ENCODE measurements at places on chromosomes 1 and 21.

DNA sequence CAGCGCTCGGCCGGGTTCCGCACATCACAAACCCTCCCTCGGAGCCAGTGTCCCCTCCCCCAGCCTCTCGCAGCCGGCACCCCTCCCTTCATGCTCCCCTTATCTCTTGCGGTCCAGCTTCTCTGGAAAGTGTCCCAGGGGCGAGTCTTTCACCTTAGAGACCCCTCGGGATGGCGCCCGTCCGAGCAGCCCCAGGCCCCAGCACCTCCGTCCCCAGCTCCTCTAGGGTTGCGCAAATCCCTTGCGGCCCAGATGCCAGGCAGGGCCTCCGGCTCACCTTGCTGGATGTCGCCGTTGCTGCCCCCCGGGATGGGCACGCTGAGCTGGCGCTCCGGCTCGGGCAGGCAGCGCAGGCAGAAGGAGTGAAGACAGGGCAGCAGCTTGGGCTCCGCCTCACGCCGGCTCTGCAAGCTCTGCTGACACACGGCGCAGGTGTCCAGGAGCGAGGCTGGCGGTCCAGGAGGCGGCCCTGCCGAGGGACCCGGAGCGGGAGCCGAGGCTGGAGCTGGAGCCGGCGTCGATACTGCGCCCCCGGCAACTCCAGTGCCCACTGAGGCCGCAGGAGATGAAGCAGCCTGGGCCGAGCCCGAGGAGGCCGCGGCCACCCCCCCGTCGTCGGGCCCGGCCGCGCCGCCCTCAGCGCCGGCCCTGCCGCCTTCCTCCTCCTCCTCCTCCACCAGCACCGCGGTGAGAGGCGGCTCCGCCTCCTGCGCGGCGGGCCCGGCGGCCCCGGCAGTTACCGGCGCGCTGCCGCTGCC, 550 bp downstream of the TRIM33 start:
- DNase-seq, result peak; percentile 15

GRCh38 chr1:28139025-28139712, 37.3 kb downstream of the PTAFR start:
- peak; percentile 33 for DNase-seq

GRCh38 chr1:12384836-12385456, 155.1 kb downstream of the VPS13D start:
- DNase-seq, result peak; percentile 66

GRCh38 chr1:220957233-220957605, 78.0 kb downstream of the HLX start:
- DNase-seq, result no peak
